CD14-positive monocyte (primary cell): ENCODE measurements at places on chromosomes 6 and 20. TPM values are rescaled to one million over a fixed set of nuclear protein-coding genes. Genes with fewer than 3 reads are reported as not detected.

SNRPB2 gene
- 13.8 and 25.2 TPM in 2 replicates for polyA plus RNA-seq

BPIFB2 gene
- polyA plus RNA-seq: not detected

CST3 gene
- 2,657 TPM for polyA plus RNA-seq

PRDM13 gene
- not detected for polyA plus RNA-seq

LIN28B gene
- polyA plus RNA-seq: not detected
